ENCODE measurements at places on chromosomes 6 and 20.

DNA sequence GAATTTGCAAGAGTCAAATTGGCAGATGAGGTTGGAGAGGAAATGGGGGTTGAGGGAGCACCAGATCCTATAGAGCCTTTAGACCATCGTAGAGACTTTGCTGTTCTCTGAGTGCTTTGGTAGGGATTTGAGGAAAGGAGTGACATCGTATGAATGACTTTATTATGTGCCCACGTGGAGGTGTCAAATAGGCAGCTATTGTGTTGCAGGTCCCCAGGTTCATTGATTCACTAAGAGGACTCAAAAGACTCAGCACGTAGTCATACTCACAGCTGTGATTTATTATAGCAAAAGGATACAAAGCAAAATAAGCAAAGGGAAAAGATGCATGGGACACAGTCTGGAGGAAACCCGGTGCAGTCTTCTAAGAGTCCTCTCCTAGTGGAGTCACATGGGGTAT is 2.2 kb downstream of the MTRES1 start:
- no peak for DNase-seq

DNA sequence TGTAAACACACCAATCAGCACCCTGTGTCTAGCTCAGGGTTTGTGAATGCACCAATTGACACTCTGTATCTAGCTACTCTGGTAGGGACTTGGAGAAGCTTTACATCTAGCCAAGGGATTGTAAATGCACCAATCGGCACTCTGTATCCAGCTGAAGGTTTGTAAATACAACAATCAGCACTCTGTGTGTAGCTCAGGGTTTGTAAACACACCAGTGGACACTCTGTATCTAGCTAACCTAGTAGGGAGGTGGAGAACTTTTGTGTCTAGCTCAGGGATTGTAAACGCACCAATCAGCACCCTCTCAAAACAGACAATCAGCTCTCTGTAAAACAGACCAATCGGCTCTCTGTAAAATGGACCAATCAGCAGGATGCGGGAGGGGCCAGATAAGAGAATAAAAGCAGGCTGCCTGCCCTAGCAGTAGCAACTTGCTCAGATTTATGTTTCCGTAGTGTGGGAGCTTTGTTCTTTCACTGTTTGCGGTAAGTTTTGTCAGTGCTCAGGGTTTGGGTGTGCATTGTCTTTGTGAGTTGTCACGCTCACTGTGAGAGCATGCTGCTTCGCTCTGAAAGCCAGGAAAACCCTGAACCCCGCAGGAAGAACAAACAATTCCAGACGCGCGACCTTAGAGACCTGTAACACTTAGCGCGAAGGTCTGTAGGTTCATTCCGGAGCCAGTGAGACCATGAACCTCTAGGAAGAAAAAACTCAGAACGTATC is 37.0 kb downstream of the RIOK1 start:
- DNase-seq, result no peak

DNA sequence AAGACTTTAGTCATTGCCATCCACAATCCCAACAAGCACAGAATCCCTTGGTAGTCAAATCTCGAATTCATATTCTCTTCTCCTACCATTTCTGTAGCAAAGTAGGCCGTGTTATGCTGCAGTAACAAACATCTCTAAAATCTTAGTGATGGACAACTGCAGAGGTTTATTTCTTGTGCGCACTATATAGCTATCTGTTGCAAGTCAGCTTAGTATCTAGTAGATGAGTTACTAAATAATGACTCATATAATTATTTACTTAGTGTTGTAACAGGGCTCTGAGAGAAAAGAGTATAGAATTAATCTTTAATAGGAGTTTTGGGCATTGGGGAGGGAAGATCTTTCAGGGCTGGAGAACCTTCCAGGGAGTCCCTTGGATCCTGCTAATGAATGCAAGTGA is 73.3 kb downstream of the CAP2 start:
- DNase-seq, result no peak

GRCh38 chr20:33009214-33010132 is 2.0 kb downstream of the BPIFB2 start:
- no peak for DNase-seq

DNA sequence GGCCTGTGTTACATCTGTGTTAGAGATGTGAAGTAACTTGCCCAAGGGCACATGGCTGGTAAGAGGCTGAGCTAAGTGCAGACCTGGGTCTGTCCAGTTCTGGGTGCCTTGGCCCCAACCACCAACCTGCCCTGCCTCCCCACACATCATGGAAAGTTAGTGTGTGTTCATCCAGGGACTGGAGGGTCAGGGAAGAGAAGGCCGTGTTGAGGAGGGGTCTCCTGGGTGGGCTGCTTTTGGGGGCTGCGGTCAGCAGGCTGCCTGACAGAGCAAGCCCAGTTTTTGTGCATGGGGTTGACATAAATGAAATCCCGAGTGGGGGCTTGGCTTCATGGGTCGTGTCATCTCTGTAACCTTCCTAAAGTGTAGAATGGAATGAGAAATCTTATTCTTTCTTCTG is 10.9 kb downstream of the PYGB start:
- no peak for DNase-seq

DNA sequence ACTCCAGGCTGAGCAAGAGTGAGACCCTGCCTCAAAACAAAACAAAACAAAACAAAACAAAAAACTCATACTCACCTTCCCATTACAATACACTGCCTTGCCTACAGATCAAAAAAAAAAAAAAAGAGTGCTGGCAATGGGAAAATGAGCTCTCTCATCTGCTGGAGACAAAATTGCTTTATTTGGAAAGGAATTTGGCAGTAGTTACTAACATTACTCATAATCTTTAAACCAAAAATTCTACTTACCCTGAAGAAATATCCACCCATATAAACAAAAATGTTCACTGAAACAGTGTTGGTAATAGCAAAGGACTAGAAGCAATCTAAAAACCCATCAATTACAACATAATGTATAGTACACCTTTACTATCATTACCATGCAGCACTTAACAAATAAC is 120.4 kb downstream of the RNGTT start:
- DNase-seq, result no peak

- DNase-seq, result no peak
These were observed 64.7 kb downstream of the TRAM2 start for GRCh38 chr6:52512199-52512598.

GRCh38 chr6:163730246-163731210 is 316.0 kb downstream of the QKI start:
- DNase-seq, result no peak
